Iris pigment epithelial cell (primary cell): ENCODE measurements at places on chromosomes 2 and 18.
A peak's percentile ranks its signal among the peaks of the same experiment; 100 is the strongest.

GRCh38 chr2:27959496-27959895 is 69.0 kb downstream of the BABAM2 start:
- peak; percentile 82 for DNase-seq

- peak; percentile 87 for DNase-seq
Observed at GRCh38 chr18:77207540-77207939, 42.1 kb upstream of the GALR1 start.

- DNase-seq: no peak
Observed at GRCh38 chr2:20429528-20429927, 17.3 kb upstream of the RHOB start.

GRCh38 chr2:98245491-98245890 is 100.8 kb upstream of the CNGA3 start:
- no peak for DNase-seq
